ENCODE measurements at places on chromosomes 5 and 9.

- H3K36me3 ChIP-seq: no peaks in the 10 kb centered on the region
- peaks cover 8% of the 10 kb centered on the region for H3K4me1 ChIP-seq
- no peak overlapping the region for H3K4me3 ChIP-seq
- no peak overlapping the region for H3K27ac ChIP-seq
- H3K27me3 ChIP-seq: no peaks in the 10 kb centered on the region
These were observed 16.6 kb downstream of the POU5F2 start for GRCh38 chr5:93724791-93725190.

GRCh38 chr5:16507716-16508115, 42.1 kb upstream of the ZNF622 start:
- peaks cover 49% of the 10 kb centered on the region for H3K4me1 ChIP-seq
- peak overlapping the region; percentile 62 for H3K27ac ChIP-seq
- H3K27me3 ChIP-seq: no peaks in the 10 kb centered on the region
- H3K36me3 ChIP-seq: peaks cover 10% of the 10 kb centered on the region
- no peak for DNase-seq

DNA sequence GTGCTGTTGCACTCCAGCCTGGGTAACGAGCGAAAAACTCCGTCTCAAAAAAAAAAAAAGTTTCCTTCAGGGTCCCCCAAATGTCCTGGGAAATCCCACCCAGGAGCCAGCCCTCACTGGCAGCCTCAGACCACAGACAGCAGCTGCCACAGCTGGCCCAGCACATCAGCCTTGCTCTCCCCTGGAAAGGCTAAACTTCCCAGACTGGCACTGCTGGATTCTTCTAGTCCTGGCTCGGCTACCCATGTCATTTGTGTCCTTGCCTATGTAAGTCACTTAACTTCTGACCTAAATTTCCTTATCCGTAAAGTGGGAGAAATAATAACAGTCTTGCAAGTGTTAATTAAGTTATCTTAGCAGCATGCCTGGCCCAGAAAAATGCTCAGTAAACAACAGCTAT, 8.6 kb upstream of the PRRC2B start:
- no peak for DNase-seq
- H3K27ac ChIP-seq: no peak overlapping the region
- H3K4me1 ChIP-seq: no peaks in the 10 kb centered on the region
- H3K4me3 ChIP-seq: no peak overlapping the region
- H3K36me3 ChIP-seq: no peaks in the 10 kb centered on the region
- no peaks in the 10 kb centered on the region for H3K27me3 ChIP-seq

DNA sequence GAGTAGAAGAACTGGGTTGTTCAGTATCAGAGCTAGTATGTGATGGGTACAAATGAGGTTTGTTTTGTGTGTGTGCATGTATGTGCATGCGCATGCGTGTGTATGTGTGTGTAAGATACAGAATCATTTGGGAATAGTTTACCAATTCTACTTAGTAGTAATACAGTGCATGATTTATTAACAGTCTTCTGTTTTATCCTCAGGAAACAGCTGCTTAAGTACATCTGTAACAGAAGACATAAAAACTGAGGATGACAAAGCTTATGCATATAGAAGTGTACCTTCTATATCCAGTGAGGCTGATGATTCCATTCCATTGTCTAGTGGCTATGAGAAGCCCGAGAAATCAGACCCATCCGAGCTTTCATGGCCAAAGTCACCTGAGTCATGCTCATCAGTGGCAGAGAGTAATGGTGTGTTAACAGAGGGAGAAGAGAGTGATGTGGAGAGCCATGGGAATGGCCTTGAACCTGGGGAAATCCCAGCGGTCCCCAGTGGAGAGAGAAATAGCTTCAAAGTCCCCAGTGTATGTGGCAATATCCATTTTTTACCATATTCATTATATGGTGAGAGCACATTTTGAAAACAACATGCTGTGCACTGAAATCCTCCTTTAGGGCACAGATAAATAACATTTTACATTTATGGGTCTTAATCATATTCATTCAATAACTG, 228.5 kb downstream of the KDM4C start:
- DNase-seq: no peak
- no peaks in the 10 kb centered on the region for H3K4me1 ChIP-seq
- no peak overlapping the region for H3K27ac ChIP-seq
- no peaks in the 10 kb centered on the region for H3K27me3 ChIP-seq
- no peak overlapping the region for H3K4me3 ChIP-seq
- H3K36me3 ChIP-seq: peaks cover 41% of the 10 kb centered on the region

DNA sequence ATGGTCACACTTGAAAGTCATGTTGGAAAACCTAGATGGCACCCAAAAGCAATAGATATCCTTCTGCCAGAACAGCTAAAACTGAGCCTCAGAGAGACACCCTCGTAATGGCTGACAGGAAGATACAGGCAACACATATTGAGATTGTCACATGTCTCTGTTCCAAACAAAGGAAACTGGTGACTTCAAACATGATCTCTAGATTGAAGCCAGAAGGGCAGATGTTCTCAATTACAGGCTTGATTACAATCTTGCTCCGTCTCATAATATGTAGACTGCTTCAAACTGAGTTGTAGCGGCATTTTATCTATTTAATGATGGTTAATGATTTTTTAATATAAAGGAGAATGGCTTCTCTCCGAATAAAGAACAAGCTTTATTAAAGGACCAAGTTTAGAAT, 774.3 kb downstream of the KCTD16 start:
- H3K4me3 ChIP-seq: no peak overlapping the region
- H3K27ac ChIP-seq: no peak overlapping the region
- no peaks in the 10 kb centered on the region for H3K36me3 ChIP-seq
- H3K27me3 ChIP-seq: no peaks in the 10 kb centered on the region
- DNase-seq: no peak
- no peaks in the 10 kb centered on the region for H3K4me1 ChIP-seq

GRCh38 chr9:94826644-94827410, 100.3 kb downstream of the AOPEP start:
- peaks cover 22% of the 10 kb centered on the region for H3K36me3 ChIP-seq

GRCh38 chr9:112015149-112015548, 118.5 kb downstream of the UGCG start:
- no peak overlapping the region for H3K27ac ChIP-seq
- no peaks in the 10 kb centered on the region for H3K36me3 ChIP-seq
- no peaks in the 10 kb centered on the region for H3K27me3 ChIP-seq
- no peak for DNase-seq

- no peak for DNase-seq
- H3K4me1 ChIP-seq: peaks cover 14% of the 10 kb centered on the region
- no peak overlapping the region for H3K27ac ChIP-seq
- H3K4me3 ChIP-seq: no peak overlapping the region
- peaks cover 16% of the 10 kb centered on the region for H3K36me3 ChIP-seq
- peaks cover 4% of the 10 kb centered on the region for H3K27me3 ChIP-seq
These were observed 54.0 kb downstream of the CTNNA1 start for GRCh38 chr5:138807182-138807581.

All from activated naive CD8-positive, alpha-beta T cell treated with anti-CD3 and anti-CD28 coated beads, Interleukin-2, amount 50 U/mL, for 24 hours (primary cell).